ENCODE measurements at places on chromosomes 4 and X.

GRCh38 chrX:132043977-132044376, 20.9 kb downstream of the STK26 start:
- no peak for DNase-seq

- no peak for DNase-seq
Measured at GRCh38 chr4:110540982-110541451, 65.1 kb downstream of the ENPEP start.

- DNase-seq = no peak
Measured at GRCh38 chr4:94636004-94636403, 121.8 kb upstream of the BMPR1B start.

DNA sequence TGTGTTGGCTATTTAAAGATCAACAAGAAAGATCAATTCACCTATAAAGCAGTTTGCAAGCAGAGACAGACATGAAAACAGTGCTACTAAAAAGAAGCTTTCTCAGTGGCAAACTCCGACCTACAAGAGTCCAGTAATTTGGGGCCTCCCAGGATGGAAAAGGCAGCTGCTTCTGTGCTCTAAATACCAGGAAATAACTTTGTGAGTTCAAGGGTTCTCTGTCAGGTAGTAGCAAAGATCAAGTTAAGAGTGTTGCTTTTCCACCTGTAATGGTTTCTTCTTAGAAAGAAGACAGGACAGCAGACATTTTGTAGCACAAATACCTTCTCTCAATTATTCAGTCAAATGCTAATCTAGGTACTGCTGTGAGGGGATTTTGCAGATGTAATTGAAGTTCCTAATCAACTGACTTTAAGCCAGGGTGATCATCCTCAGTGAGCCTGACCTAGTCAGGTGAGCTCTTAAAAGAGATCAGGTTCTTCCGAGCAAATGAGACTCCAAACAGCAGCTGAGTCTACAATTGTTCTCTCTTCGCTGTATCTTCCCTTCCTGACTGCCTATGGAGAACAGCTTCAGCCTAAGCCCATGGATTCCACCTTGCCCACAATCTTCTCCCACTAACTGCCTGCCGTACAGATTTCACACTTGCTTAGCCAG, 13.5 kb downstream of the ANKRD17 start:
- no peak for DNase-seq

GRCh38 chr4:76726176-76726575, 171.8 kb downstream of the SOWAHB start:
- DNase-seq = no peak

- DNase-seq = peak; percentile 4
Measured at GRCh38 chr4:122716825-122717448, 15.6 kb upstream of the BBS12 start.

- DNase-seq = no peak
Measured at GRCh38 chr4:112371361-112371760, 74.2 kb downstream of the ALPK1 start.

DNA sequence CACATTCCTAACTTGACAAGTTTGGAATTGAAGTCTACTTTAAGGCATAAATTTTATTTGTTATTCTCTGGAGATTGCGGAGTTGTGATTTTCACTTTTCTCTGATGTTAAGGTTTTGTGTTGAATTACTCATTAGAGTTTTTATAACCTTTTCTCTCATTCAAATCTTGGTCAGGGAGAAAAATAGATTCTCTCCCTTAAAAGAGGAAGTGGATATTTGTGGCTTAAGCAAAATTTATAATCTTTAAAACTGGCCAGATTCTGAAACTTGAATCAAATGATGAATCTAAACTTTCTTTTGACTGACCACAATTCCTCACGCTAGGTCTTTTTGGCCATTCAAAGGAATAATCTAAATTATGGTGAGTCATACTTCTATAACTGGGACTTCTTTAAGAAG, 361.4 kb downstream of the TEX13C start:
- DNase-seq = no peak

DNA sequence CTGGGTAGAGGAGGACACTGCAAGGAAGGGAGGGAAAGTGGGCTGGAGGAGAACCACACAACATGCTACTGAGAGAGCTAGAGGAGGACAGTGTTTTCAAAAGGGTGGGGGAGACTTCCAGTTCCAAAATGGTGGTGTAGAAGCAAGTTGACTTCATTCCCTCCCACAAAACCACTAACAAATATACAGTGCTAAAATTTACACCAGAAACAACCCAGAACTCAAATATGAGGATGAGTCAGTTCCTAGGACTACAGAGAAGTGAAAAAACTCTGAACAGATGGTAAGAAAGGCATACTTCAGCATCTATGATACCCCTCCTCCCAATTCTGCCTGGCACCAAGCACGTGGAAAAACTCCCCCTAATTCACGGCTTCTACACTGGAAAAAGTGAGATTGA, 9.8 kb downstream of the AADAT start:
- DNase-seq = no peak

DNA sequence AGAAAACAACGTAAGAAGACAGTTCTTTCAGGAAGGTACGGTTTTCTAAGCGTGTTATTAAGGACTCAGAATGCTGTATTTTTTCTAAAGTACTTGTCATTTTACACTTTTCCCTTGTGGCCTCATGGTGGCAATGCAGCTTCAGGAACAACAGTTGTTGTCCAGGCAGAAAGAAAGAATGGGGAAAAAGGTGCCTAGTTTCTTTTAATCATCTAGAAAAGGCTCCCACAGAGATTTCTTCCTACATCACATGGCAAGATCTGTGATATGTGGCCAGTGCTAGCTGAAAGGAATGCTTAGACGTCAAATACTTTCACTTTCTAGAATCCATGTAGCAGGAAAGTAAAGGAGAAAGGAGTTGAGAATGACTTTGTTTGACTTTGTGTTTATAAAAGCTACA, 49.0 kb upstream of the TRAM1L1 start:
- no peak for DNase-seq

GRCh38 chr4:139367421-139368090, 65.3 kb upstream of the NDUFC1 start:
- no peak for DNase-seq

DNA sequence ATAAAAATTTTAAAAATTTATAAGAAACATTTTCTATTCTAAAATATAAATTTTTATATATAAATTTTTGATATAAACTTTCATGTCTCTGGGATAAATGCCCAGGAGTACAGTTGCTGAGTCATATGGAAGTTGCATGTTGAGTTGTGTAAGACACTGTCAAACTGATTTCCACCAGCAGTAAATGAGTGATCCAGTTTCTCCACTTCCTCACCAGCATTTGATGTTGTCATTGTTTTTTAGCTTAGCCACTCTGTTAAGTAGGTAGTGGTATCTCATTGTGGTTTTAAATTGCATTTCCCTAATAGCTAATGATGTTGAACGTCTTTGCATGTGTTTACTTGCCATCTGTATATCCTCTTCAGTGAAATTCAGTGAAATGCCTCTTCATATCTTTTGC, 66.5 kb downstream of the MAMLD1 start:
- no peak for DNase-seq

DNA sequence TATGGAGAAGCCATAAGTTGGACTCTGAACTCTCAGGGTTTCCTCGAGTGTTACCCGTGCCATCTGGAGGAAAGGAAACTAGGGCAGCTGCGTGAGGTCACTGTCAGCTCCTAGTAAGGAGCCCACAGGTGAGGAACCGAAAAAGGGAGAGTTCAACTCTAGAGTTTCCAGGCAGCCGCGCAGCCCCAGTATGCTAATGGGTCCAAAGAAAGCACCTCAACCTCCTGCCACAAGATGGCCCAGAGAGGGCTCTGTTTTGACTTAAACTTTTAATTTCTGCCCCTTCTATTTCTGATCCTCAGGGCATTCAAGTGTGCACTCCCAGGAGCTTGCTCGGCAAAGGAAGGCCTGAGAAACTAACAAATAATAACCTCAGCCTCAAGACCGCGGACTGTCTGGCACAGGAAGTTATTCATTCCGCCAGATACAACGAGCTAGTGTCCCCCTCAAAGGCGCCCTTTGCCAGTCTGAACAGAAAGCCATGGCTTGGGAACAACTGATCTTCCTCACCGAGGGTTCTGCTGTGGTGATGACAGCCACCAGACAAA, 13.9 kb downstream of the SCARB2 start:
- DNase-seq = no peak

- no peak for DNase-seq
Measured at GRCh38 chr4:165743422-165743821, 129.6 kb upstream of the TLL1 start.

DNA sequence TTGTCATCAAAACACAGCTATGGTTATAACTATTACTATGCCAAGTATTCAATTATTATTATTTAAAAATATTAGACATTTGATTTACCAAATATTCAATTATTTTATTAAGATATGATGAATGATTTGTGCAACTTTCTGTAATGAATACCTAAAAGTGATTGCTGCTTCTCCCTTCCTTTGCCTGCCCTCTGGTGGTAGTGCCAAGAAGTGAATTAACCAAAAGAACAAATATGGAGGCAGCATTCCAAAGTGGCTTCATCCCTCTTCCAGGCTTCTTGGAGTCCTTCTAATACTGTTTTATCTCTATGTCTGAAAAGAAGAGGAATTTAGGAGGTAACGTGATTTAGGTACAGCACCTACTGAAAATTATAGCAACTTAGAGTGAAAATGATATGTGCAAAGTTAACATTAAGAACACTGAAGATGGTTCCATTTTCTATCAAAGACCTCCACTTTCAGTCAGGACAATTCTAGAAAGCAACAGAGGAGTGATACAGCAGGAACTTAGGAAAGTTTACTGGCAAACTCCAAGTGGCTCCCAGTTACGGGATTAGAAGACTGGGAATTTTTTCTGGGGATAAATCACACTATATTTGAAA, 43.0 kb downstream of the ENPEP start:
- DNase-seq = no peak

GRCh38 chrX:12210196-12210815, 72.0 kb downstream of the FRMPD4 start:
- no peak for DNase-seq

- no peak for DNase-seq
Measured at GRCh38 chr4:26141911-26142638, 178.7 kb upstream of the RBPJ start.

- no peak for DNase-seq
Measured at GRCh38 chr4:114027596-114027995, 48.1 kb upstream of the ARSJ start.

DNA sequence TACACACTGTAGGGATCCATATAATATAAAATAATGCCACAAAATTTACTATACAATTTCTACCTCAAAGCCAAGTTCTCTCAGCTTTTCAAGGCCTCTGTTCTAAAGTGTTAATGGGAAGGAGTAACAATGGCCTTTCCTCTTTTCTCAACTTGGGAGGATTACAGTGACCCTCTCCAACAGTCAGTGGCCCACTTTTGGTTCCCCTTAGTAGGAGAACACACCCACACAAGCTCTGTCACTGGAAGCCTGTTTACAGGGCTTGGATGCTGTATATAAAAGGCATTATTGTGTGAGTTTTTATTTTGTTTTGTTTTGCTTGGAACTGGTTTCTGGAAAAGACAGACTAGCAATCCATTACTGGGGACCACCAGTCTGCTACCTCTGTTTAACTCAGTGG, 1.8 kb downstream of the ARHGEF6 start:
- DNase-seq = no peak

- DNase-seq = no peak
Measured at GRCh38 chr4:68717999-68718398, 47.5 kb upstream of the UGT2B15 start.

DNA sequence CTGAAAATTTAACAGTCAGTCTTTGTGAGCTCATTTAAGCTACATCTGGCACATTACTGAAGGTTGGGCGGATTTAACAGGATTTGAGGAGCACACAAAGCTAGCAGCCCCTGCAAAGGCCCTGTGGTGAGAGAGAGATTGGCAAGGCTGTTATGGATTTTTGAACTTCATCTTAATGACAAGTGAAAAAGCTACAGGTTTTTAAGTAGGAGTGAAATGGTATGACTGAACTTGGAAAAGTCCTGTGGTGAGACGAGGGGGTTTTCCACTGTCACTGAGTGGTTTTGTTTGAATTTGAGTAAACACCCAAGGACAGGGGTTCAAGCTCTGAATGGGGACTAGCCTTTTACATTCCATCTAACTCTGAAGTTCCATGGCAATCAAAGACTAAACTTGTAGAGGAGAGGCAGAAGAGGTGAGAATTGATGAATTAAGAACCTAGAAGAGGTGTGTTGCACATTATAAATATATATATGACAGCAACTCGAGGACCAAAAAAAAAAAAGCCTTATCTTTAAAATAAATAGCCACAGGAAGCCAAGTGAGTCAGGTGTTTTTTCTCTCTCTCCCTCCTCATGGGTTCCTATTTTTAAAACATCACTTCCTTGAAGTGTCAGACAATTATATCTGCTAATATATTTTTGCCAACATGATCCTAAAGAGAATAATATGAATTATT, 47.8 kb upstream of the CLNK start:
- no peak for DNase-seq

GRCh38 chr4:43277003-43277402, 384.5 kb downstream of the GRXCR1 start:
- no peak for DNase-seq

GRCh38 chr4:24675721-24676389, 91.5 kb upstream of the DHX15 start:
- no peak for DNase-seq

- DNase-seq = no peak
Measured at GRCh38 chrX:46582966-46583365, 9.4 kb downstream of the CHST7 start.
